ENCODE measurements at places on chromosomes 2 and 18.

GRCh38 chr2:81195017-81195773 lies 890.6 kb upstream of the LRRTM1 start:
- no peak for DNase-seq

DNA sequence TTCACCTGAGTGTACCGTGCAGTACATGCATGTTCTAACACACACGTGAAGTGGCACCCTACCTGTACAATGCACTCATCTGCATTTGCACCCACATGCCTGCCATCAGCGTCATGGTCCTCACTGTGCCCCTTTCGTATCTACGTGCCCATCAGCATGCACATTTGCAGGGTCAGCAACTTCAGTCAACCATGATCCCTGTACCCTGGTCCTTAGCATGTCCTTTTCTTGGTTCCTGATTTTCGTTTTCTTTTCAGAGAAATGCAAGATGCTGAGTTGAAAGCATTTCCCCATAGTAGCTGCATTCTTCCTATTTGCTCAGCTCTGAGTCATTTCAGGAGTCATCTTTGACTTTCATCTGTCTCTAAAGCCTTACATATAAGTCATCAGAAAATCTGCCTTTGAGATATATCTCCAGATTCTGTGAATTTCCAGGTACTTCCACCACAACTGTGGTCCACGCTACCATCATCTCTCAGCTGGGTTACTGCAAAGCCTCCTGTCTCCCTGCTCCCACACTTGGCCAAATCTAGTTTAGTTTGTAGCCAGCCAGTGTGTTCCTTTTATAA lies 14.7 kb upstream of the PUM2 start:
- no peak for DNase-seq

DNA sequence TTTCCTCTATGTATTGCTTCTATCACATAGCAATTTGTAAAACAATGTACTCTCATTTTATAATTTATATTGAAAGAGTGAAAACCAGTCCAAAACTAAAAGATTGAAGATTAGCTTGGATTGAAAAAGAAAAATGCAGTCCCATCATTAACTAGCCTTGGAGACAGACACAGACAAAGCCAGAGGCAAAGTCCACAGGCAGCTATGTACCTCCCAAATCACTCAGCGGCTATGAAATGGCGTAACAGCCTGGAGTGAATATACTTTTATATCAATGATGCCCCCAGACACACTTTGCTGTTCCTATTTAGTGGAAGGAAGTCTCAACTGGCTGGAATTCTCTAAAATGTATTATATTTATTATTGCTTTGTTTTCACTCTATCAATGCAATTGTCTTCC lies 33.6 kb upstream of the DOK6 start:
- DNase-seq: no peak

DNA sequence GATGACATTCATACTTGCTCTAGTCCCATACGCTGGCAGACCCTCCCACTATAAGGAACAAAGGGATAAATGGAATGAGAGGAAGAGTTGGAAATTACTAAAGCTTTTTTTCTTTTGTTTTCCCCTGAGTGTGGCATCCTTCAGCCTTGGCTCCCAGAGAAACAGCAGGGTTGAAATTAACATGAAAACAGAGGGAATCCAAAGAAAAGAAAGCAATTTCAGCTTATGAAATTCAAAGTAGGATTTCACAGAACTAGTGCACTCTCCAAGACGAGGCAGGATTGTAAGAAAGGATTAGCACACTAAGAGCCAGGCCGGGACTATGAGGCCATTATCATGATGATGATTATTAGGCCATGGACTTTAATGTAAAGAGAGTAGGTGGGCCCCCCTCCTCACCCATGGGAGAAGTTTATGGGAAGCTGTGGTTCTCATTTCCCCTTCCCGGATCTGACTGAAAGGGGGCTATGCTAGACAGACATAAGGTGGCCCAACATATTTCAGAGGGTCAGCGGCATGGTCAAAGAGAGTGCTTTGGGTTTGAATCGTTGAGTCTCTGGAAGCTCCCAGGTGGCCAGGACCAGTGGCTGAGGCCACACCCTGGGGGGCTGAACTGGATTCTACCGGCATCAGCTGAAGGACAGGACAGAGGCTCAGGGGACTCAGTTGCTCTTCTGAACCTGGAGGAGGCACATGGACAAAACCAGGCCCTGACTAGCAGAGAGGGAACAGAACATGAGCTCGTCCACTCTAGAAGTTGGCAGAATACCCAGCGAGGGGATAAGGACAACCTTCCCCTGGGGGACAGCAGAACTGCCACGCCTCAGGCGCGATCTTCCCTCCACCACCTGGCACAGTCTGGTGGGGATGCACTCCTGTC lies 100.1 kb upstream of the ARL4C start:
- no peak for DNase-seq

DNA sequence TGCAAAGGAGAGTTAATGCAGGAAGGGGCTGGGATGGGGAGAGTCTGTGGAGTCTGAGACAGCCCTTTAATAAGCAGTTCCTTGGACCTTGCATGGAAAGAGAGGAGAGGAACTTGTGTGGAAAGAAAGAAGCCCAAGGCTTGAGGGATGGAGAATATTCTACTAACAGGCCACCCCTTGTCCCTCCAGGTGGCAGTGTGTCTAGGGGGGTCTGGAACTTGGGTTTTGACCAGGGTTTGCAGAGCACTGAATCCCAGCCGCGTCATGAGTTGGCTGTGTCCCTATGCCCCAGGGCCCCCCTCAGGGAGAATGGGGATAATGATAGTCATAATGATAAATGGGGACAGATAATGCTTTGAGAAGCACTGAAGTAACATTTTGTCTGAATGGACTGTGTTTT lies 15.0 kb downstream of the TCF7L1 start:
- DNase-seq: no peak

All from CD4-positive, alpha-beta T cell treated with Interleukin-17A for 1 hour (primary cell).